ENCODE measurements at places on chromosomes 13 and 19.

DNA sequence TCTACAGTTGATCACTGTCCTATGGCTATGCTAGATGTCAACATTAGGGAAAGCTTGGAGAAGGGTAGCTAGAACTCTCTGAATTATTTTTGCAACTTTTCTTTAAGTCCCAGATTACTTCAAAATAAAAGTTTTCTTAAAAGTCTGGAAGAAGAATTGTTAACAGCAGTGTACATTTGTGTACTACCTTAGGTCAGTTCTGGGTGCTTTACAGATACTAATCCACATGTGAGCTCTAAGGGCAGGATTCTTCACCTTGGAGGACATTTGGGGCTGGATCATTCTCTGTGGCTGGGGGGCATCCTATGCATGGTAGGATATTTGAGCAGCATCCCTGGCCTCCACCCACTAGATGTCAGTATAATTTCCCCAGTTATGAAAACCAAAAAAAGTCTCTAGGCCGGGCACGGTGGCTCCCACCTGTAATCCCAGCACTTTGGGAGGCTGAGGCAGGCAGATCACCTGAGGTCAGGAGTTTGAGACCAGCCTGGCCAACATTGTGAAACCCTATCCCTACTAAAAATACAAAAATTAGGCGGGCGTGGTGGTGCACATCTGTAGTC, 2.8 kb downstream of the BRME1 start:
- DNase-seq, result no peak

DNA sequence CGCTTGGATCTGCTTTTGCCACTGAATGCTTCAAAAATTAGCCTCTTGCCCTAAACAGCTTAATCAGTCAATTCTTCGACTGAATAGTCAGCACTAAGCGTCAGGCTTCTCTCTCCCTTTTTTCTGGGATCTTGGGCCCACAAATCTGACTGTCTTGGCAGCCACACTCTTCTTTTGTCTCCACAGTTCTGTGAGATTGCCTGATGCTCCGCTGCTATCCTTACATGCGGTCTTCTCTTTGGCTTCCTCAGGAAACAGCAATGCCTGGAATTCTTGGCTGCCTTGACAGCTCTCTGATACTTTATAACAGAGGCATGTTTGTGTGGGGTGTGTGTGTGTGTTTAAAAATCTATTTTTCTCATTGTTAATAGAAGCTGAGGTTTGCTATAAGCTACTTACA, 32.6 kb downstream of the ERCC5 start:
- DNase-seq, result no peak

- DNase-seq, result no peak
These were observed 169.0 kb downstream of the TBC1D4 start for GRCh38 chr13:75312884-75313520.

DNA sequence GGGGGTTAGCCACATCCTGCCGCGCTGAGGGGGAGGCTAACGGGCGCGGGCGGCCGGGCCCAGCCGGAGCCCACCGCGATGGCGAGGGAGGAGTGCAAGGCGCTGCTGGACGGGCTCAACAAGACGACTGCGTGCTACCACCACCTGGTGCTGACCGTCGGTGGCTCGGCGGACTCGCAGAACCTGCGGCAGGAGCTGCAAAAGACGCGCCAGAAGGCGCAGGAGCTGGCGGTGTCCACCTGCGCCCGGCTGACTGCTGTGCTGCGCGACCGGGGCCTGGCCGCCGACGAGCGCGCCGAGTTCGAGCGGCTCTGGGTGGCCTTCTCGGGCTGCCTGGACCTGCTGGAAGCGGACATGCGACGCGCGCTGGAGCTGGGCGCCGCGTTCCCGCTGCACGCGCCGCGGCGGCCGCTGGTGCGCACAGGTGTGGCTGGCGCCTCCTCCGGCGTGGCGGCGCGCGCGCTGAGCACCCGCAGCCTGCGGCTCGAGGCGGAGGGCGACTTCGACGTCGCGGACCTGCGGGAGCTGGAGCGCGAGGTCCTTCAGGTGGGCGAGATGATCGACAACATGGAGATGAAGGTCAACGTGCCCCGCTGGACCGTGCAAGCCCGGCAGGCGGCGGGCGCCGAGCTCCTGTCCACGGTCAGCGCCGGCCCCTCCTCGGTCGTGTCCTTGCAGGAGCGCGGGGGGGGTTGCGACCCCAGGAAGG, 692 bp downstream of the RGS9BP start:
- DNase-seq, result peak; percentile 31

DNA sequence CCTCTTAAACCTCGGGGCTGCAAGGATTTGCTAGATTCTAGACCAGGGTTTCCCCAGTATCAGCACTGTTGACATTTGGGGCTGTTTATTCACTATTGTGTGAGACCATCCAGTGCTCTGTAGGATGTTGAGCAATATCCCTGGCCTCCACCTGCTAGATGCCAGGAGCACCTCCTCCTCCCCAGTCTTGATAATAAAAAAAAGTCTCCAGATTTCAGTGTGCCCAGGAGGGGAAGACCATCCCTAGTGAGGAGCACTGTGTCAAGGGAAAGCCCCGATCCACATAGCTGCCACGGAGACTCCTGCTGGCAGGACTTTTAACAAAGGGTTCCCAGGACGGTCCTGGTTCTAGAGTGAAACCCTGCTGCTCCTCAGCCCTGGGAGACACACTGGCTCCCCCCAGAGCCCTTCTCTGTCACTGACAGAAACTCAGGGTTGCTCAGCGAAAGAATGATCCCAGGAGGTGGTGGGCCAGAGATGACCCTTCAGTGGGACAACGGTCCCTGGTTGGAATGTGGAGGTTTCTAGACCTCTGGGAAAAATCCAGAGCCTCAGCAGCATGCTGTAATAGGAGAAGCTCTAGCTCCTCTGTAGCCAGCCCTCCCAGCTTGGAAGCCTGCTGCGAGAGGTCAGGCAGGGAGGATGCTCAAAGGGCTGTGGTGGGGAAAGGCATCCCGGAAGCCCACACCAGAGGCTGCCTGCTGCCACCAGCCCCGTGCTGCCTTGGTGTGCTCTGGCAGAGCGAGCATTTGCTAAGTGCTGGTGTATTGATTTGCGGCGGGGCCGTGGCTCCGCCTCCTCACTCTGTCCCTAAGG, 20.3 kb downstream of the LYL1 start:
- DNase-seq, result peak; percentile 70

DNA sequence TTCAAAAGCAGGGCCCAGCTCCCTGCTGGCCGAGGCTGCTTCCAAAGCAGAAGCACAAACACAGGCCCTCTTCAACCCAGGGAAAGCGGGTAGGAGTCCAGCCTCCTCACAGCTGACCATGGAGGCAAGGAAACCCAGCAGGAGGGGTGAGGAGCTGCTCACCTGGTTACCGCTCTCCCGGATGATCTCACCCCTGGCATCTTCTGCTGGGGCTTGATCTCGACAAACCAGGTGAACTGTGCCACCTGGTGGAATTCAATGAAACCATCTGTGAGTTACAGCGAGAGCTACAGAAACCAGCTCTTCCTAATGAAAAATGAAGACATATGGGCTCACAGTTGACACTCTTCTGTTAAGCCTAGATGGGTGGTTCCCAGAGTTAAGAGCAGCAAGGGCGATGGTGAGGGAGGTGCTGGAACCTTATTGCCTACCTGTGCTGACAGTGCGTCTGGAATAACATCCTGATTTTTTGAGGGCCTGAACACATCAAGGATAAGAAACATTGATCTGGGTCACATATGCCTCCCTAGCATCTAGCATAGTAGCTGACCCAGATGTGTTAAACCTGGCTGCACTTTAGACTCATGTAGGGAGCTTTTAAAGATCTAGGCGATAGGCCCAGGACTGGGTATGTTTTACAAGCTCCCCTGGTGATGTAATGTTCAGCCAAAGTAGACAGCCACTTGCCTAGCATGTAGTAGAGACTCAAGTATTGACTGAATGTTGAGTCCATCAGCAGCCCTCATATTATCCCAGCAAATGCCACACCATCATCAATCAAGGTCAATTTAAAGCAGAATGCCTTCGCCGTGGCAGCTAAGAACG, 6.1 kb downstream of the DHRS12 start:
- DNase-seq, result peak; percentile 78

DNA sequence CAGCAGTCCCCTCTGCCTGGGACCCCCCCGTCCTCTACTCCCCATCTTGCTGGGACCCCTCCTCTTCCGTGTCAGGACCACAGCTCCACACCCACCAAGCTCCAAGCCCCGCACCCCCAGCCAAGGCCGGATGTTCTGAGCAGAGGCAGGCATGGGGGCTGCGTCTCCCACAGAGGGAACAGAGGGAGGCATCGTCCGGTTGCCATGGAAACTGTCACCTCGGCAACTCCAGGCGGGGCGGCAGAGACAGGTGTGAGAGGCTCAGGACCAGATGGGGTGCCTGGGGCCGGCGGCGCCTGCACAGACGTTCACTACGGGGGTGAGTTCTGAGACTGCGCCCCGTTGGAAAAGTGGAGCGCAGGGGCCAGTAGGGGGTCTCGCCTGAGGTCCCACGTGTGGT, 5.4 kb downstream of the RNU6-9 start:
- peak; percentile 60 for DNase-seq

DNA sequence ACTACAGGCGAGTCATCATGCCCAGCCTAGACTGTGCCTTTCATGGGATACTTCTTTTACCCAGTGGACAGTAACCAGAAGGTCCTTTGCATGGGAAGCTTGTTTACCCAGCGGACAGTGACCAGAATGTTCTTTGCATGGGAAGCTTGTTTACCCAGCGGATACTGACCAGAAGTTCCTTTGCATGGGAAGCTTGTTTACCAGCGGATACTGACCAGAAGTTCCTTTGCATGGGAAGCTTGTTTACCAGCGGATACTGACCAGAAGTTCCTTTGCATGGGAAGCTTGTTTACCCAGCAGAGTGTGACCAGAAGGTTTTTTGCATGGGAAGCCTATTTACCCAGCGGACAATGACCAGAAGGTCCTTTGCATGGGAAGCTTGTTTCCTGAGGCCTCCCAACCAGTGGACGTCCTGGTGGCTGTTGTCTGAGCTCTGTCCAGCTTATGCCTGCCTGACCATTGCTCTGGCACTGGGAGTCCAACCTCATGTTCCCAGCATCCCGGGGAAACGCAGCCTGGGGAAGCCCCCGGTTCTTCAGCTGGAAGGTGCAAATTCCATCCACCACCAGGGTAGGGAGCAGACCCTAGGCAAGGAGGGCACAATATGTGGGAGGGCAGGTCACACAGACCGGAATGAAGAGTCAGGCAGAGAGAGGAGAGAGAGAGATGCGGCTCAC, 41.6 kb upstream of the PDCD5 start:
- DNase-seq, result no peak

- no peak for DNase-seq
These were observed 1825.3 kb downstream of the SLITRK5 start for GRCh38 chr13:89496478-89496877.

DNA sequence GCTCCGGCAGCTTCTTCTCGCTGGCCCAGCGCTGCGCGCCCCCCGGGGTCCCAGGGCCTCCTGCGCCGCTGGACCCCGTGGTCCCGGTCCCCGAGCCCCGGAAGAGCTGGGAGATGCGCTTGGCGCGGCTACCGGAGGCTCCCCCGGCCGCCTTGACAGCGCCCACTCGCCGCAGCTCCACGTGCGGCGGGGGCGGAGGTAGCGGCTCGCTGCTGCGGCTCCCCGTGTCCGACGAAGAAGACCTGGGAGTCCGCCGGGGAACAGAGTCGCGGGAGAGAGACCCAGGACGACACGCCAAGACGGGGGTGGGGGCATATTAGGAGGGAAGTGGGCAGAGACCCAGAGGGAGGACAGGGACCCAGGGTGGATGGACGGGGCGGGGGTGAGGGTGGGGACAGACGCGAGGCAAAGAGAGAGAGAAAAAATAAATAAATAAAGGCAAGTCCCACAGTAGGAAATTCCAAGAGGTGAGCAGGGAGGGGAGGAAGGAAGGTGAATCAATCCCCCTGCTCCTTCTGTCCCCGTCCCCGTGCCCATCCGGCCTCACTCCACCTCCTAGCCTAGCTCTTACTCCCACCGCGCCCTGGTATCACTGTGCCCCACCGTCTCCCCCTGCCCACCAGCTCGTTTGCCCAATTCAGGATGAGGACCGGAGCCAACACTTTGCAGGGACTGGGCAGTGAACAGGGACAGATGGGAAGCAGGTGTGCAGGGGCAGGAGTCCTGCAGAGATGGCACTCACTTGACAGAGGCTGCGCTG, 826 bp downstream of the RASIP1 start:
- no peak for DNase-seq

GRCh38 chr13:107941345-107942029, 273.8 kb downstream of the LIG4 start:
- no peak for DNase-seq

GRCh38 chr19:743168-743687, 7.7 kb upstream of the MISP start:
- peak; percentile 75 for DNase-seq

- DNase-seq, result no peak
These were observed 198.2 kb downstream of the DNAJC15 start for GRCh38 chr13:43221611-43222010.

DNA sequence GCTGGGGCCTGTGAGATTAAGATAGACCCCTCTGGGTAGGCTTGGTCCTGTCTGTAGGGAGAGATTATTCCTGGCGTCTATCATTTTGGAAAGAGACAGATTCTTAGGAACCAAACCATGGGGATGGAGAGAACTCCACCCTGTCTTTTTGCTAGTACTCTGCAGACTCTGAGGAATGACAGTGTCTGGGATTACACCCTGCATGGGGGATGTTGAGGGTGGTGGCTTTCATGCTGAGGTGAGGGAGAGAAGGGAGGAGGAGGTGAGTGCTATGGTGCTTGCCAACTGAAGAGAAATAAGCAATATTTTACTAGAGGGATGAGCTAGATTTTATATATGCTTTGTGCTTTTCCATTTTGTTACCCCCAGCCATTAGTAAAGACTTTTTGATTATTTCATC, 74.5 kb upstream of the PCDH8 start:
- DNase-seq, result no peak

DNA sequence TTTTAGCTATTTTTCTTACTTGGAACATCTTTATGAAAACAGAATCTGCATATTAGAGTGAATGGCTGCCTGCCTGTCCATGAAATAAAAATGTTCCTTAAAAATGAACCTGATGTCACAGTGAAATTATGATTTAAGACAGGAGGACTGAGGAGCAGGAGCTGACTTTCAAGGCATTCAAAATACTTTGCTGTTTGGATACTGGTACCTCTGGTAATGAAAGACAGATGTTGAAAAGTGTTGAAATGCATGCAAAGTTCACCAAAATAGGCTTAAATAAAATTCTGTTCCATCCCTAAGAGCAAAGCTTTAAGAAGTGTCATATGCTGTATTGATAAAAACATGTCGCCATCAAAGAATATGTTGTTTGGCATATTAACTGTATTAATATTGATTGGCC, 1.7 kb downstream of the ARHGEF7 start:
- DNase-seq, result no peak

- no peak for DNase-seq
These were observed 279.5 kb upstream of the PCDH20 start for GRCh38 chr13:61695147-61695546.

All from iPS-NIHi11 (cell line).